CD4-positive, alpha-beta T cell treated with Interleukin-17A for 1 hour (primary cell): ENCODE measurements at places on chromosomes 12 and 14.

- DNase-seq, result no peak
Measured at GRCh38 chr12:46357438-46358324, 14.9 kb downstream of the SLC38A2 start.

DNA sequence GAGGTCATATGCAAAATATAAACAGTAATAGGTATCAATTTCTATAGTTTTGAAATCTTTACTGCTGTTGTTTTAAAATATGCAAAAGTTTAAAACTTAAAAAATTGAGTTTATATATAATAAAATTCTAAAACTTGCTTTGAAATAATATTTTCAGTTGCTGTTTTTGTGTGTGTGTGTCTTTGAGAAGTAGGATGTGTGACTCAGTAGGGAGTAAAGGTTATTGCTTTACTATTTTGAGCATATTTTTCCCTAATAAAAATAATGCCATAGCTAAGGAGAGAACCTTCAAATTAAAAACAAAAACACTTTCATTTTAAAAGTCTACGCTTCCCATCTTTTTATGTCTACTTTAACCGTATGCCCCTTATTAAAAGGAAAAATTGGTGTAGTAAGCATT, 238.1 kb downstream of the FBXL14 start:
- DNase-seq, result no peak

DNA sequence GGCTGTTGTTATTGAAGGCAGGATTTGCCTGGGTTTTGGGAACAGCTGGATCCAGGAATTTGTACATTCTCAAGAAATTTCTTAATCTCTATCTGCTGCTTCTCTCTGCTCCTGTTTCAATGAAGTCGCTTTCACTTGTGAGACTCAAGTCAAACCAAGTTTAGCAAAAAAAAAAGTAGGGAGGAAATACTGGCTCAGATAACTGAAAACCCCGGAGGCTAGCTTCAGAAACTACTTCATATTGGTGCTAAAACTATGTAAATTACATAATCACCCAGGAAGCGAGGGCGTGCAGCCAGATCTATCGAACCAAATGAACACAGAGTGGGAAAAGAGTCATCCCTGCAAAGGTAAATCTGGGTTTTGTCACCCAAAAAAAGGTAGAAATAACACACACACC, 68.3 kb upstream of the FICD start:
- no peak for DNase-seq

- DNase-seq, result no peak
Measured at GRCh38 chr14:84234281-84234680, 1295.7 kb upstream of the FLRT2 start.

DNA sequence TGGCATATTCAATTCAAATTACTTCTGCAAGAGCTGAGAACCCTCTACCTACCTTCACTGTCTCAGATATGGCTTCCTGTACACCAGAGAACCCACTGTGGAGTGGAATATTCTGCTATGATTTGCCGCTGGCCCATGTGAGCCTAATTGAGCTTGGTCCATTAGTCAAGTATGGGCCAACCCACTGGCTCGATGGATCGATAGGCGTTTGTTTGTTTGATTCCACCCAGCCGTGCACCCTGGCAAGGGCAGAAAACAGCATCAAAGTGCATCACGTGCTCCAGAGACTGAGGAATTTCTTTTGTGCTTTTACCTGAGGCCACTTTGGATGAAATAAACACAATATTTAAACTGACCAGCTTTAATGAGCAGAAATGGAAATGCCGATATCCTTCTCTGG, 426.3 kb downstream of the AACS start:
- DNase-seq, result no peak

DNA sequence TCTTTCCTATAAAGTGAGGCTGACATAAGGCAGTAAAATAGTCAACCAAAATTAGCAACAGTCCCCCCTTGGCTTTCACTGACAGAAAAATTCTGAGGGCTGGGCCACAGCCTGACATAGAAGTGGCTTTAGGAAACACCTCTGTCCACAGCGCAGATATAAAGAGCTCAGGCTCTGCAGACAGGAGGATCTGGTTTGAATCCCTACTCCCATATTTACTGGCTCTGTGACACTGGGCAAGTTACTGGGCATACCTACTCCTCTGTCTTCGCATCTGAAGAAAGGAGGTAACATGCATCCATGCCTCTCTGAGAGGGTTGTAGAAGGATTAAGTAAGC, 95.3 kb downstream of the STXBP6 start:
- no peak for DNase-seq

- DNase-seq, result no peak
Measured at GRCh38 chr12:51592034-51592705, 1.1 kb downstream of the SCN8A start.

DNA sequence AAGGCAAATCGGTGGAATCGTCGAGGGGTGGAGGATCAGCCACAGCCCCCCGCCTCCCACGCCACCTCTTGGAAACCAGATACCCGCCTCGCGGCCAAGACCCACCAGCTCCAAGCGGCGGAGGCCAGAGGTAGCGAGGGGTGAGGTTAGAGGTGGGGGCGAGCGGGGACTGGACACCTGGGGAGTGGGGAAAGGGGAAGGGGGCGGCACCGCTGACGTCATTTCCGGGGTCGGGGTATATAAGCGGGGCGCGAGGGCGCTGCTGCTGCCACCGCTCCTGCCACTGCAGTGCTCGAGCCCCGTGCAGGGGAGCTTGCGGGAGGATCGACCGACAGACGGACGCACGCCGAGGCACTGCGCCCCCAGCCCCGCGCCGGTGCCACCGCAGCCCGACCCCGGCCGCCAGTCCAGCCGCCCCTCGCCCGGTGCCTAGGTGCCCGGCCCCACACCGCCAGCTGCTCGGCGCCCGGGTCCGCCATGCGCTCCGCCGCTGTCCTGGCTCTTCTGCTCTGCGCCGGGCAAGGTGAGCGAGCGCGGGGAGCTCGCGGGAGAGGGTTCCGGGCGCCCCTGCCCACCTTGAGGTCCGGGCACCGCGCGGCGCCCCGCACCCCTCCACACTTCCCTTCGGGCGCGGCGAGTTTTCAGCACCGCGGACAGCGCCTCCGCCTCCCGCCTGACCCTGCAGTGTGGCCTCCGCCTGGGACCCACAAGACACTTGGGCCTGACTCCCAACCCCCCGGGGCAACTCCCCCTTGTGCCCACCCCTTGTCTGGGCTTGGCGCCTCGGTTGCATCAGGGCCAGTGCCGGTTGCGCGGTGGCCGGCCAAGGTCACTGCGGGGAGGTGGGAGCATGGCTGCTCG, at the start of gene CHGA:
Gene CHGA, plus strand, starts transcription at position 268 of the 861 bp plus-strand sequence. Its CDS starts 210 bp downstream, at position 478.
- DNase-seq, result peak; percentile 21

DNA sequence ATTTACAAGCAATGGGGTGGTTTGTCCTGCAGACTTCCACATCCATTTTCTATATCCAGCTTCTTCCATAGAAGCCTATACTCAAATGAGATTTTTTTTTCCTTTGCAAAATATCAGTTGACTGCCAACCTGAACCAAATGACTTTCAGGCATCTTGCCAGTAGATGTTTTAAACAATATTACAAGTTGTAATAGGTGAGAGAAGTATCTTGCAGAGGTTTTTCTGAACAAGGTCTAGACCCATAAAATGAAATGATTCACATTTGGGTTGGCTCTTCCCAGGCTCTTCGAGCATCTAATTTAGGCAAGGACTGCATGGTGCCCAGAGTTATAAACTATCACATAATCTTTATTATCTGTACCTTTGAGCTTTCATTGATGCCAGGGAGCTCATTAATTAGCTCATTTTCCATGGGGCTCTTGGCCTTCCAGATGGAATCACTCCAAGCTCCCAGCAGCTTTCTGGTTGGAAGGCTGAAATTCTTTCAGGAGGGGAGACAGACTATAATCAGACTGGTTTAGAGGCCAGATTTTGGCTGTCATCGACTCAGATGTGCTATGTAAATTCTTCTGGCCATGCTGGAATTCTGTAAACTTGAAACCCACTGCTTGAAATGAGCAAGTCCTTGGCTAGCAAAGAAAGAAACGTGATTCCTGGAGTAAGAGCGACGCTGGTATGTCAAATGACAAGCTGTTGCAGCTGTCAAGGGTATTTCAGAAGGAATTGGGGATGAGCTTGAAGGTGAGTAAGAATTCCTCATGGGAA, 32.2 kb upstream of the DICER1 start:
- no peak for DNase-seq

- no peak for DNase-seq
Measured at GRCh38 chr14:96634481-96634880, 132.3 kb downstream of the PAPOLA start.

DNA sequence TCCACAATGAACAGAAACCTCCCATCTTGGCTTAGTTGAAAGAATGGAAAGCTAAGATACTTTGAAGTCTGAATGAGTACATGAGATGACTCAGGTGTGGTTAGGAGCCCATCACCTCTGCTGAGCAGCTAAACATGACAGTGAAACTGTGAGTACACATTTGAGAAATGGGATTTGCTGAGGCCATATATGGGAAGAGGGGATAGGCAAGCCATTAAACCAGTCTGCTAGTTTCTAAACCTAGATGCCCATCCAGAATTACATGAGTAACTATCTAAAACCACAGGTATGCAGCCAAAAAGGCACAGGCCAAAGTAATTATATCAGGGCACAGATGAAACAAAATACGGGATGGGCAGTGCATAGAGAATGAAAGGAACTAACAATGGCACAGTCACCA, 41.2 kb downstream of the NKX2-1 start:
- DNase-seq, result no peak

GRCh38 chr12:131606218-131606901, 104.5 kb upstream of the SFSWAP start:
- DNase-seq, result peak; percentile 14

GRCh38 chr14:51095854-51096823, 1.2 kb upstream of the TRIM9 start:
- DNase-seq, result no peak

GRCh38 chr12:109200825-109201495, 84.6 kb downstream of the ACACB start:
- DNase-seq, result no peak

DNA sequence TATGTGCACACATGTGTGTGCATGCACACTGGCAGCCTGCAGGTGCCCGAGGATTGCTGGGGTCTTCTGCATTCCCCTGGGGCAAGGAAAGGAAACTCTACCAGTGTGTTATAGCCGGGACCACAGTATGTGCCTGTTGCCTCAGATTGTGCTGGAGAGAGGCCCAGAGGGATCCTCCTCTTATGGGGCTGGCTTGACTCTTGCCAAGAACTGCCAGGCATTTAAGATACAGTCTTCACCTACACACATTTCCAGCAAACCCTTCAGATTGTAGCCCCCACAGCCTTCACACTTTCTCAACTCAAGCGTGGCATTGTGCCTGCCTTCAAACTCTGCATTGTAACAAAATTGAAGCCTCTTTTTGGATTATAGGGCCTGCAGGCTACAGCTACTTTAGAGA, 176.7 kb upstream of the DYRK2 start:
- DNase-seq, result no peak

GRCh38 chr12:94795044-94795443, 144.7 kb upstream of the TMCC3 start:
- no peak for DNase-seq

DNA sequence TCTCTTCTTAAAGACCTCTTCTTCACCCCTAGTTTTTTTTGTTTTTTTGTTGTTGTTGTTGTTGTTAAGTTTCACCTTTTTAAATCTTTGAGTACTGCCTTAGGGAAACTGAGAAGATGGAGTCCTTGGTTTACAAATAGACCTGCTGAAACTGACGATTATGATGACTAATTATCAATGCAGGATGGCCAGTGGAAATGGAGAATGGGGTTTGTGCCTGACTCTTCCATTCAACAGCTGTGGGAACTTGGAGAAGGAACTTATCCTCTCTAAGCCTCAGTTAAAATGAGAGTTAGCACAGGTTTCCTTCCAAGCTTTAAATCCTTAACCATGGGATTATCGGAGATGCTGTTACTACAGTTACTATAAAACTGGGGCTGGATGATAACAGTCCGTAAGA, 66.7 kb upstream of the PNMA1 start:
- no peak for DNase-seq

DNA sequence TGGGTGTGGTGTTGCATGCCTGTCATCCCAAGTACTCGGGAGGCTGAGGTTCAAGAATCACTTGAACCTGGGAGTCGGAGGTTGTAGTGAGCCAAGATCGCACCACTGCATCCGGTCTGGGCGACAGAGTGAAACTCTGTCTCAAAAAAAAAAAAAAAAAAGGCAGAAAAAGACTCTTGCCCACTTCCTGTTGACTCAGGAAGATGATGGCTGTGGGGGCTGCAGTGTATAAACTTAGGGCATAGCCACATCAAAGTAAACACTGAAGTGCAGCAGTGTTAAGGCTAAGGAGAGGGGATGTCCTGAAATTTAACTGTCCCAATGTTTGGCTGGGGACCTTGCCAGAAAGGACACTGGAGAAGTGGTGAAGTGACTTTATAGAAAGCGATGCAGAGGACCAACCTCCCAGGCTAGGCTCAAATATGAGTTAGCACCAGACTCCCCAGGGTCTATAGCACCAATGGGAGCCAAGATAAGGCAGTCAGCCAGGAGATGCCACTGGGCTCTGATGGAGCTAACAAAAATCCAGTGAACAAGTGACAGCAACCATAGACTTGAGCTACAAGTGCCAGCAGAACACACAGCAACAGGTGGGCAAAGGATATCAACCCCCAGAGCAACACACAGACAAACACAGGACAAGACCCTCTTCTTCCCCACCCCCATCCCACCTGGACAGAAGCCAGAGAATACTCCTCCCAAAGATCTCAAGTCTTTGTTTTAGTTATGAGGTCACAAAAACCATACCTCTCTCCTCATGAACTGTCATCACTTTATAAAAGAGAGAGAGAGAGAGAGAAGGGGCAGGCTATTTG, 28.0 kb downstream of the NELL2 start:
- DNase-seq, result peak; percentile 88

DNA sequence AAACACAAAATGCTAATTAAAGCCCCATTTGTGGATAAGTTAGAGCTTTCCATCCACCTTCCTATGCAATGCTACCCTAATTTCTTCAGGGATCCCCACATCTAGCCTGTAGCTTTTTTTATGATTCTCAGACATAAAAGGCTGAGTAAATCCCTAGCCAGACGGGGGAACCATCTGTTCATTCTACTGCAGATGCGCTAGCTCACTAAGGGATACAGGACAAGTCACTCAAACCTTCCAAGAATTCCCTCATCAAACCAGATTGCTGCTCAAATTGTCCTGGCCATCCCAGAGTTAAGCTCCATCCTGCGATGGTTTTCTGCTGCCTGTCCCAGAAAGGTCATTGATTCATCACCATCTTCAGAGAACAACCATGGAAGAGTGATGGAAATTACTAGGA, 56.7 kb downstream of the MYRFL start:
- no peak for DNase-seq

DNA sequence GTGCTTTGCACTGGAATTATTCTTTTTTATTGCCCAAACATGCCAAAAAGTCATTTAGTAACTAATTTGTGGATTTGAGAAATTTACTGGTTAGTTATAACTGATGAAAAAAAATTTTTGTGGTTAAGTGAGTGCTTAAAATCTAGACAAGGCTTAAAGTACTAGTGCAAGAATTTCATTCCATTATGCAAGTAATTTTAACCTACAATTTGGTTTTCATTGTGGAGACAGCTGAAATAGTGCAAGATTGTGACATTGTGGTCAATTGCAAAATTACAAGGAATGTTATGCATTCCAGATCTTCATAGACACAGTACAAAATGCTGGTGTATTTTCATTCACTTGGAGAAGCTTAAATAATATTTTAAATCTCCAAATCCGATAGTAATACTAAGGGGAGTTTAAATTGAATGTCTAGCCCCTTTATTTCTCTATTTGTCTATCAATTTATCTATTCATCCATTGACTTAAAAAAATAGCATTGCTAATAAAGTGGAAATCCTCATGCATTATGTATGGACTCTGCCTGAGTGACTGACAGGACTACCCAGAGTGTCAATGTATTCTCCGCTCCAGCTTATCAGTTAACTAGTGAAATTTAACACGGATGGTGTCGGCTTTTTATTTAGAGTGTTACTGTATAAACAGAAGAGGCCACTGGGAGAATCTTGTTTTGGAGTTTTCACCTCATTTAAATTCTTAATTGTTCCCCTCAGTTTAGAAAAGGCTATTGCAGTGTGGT, 125.9 kb downstream of the ALX1 start:
- DNase-seq, result no peak
